Tibial nerve (tissue), 4 donors: ENCODE measurements at places on chromosomes 2 and 18. TPM values are rescaled to one million over a fixed set of nuclear protein-coding genes. Genes with fewer than 3 reads are reported as not detected.

- H3K27ac ChIP-seq: no peak overlapping the region
- H3K4me1 ChIP-seq: no peaks in the 10 kb centered on the region
- no peaks in the 10 kb centered on the region for H3K36me3 ChIP-seq
- H3K4me3 ChIP-seq: no peak overlapping the region
- H3K27me3 ChIP-seq: no peaks in the 10 kb centered on the region
- DNase-seq: no peak
Observed at GRCh38 chr2:64763126-64763525, 109.4 kb upstream of the SERTAD2 start.

DNA sequence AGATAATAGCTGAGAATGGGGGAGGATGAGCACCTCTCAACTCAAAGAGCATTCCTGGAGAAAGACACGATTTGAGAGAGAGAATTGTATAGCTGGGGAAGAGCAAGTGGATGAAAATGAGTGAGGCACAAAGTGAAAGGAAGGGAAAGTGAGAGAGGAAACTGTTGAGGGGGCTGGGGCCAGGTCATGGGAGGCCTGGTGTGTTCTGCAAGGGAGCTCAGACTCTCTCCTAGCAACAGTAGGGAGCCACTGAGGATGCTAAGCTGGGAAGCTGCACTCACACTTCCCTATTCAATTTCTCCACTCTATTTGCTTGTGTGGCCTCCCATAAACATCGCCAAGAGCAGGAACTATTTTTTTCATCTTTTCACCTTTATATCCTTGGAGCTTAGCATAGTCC is 14.8 kb downstream of the EVA1A start:
- no peak for DNase-seq
- H3K27me3 ChIP-seq: no peaks in the 10 kb centered on the region
- no peak overlapping the region for H3K27ac ChIP-seq
- no peaks in the 10 kb centered on the region for H3K4me1 ChIP-seq

DNA sequence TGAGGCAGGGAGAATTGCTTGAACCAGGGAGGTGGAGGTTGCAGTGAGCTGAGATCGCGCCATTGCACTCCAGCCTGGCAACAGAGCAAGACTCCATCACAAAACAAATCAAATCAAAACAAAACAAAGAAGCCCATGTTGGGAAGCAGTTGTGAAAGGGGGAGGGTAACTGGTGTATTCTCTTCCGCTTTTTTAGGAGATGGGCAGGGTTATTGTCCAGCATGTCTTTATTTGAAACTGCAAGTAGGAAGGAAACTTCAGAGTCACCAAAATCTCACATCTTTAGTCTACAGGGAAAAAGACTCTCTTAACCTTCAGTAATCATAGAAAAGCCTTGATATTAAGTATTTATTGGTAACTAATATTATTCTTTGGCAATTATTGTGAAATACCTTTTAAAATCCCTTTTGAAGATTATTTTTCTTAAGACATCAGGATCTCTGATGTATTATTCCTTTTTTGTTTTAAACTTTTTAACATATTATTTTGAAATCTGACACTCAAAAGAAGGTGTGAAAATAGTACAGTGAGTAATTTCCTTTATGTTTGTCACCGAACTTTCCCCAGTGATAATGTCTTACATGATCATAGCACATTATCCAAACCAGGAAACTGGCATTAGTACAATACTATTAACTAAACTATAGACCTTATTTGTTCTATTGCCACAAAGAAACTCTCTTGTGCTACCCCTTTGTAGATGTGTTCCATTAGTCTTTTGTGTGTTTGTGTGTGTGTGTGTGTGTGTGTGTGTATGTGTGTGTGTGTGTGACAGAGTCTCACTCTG is 84.3 kb upstream of the LTBP1 start:
- no peak overlapping the region for H3K4me3 ChIP-seq
- DNase-seq: no peak
- no peak overlapping the region for H3K27ac ChIP-seq
- H3K36me3 ChIP-seq: no peaks in the 10 kb centered on the region
- H3K4me1 ChIP-seq: no peaks in the 10 kb centered on the region

GRCh38 chr2:174717273-174717672 is 47.0 kb downstream of the CHRNA1 start:
- no peak overlapping the region for H3K27ac ChIP-seq
- H3K27me3 ChIP-seq: no peaks in the 10 kb centered on the region
- H3K4me3 ChIP-seq: no peak overlapping the region
- H3K36me3 ChIP-seq: no peaks in the 10 kb centered on the region

- no peak for DNase-seq
- no peaks in the 10 kb centered on the region for H3K36me3 ChIP-seq
- no peaks in the 10 kb centered on the region for H3K4me1 ChIP-seq
- no peak overlapping the region for H3K27ac ChIP-seq
- no peak overlapping the region for H3K4me3 ChIP-seq
Observed at GRCh38 chr18:384897-385296, 115.6 kb downstream of the COLEC12 start.

CIDEA gene
- 18.8 TPM for total RNA-seq
